ENCODE measurements at places on chromosomes 16 and 17.

- DNase-seq, result no peak
Measured at GRCh38 chr17:42132941-42133340, 10.3 kb downstream of the HSPB9 start.

DNA sequence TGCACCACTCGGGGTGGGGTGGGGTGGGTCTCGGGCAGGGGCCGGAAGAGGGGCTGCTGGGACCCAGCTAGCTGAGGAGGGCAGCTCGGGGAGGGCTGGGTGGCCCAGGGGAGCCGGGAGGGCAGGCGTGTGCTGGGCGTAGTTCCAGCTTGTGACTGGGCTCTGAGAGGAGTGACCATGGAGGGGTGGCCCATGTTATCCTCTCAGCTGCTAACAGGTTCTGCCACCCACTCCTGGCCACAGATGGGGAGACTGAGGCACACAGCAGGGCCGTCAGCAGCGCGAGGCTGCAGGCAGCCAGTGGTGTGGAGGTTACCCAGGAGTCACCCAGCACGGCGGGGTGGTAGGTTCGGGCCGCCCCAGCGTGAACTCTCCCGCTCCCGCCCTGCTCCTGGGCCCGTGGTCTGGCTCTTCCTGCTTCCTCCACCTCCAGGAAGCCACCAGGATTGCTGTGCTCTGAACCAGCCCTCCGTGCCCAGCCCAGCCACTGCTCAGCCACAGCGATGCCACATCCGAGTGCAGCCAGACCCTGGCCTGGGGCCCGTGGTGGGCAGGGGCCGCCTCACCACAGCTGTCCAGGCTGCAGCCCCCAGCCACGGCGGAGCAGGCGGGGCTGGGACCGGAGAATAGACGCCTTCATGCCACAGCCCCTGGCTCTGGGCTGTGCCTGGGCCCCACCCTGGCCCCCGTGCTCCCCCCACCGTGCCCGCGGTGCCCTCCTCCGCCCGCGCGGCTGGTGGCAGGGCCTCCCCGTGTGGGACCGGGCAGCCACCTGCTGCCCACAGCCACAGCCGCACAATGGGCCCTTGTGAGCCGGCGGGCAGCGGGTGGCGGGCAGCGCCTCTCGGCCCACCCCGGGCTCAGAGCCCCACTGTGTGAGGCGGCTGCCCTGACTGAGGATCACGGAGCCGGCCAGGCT lies 26.3 kb upstream of the SSTR5 start:
- DNase-seq, result no peak

GRCh38 chr17:72113751-72114150 lies 7.1 kb upstream of the SOX9 start:
- DNase-seq, result no peak

DNA sequence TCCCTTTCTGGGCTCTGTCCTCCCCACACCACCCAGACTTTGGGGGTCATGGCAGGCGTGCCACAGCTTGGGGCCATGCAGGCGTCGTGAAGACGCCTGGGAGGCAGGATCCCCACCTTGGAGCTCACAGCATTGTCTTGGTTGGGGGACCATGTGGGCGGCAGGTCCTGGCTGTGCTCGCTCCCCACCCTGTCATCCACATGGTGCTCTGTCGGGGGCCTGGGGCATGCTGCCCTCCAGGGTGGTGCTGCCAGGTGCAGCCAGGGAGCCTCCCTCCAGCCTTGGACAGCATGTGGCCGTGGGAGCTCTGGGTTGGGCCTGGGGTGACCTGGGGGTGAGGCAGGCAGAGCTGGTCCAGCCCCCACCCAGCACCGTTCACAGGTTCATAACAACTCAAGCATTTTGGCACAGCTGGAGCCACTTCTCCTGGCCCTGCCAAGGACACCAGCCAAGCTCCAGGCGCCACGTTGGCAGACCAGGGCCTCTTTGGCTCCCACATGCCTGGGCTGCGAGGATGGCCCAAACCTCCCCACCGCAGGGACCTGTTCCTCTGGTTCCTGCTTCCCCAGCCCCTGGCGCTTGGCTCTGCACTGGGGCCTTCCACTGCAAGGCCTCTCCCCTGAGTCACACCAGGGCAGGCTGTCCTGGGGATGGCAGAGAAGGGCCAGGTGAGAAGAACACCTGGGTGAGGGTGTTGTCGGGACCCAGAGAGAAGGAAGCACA lies 15.1 kb upstream of the ATP6V0C start:
- DNase-seq, result no peak

DNA sequence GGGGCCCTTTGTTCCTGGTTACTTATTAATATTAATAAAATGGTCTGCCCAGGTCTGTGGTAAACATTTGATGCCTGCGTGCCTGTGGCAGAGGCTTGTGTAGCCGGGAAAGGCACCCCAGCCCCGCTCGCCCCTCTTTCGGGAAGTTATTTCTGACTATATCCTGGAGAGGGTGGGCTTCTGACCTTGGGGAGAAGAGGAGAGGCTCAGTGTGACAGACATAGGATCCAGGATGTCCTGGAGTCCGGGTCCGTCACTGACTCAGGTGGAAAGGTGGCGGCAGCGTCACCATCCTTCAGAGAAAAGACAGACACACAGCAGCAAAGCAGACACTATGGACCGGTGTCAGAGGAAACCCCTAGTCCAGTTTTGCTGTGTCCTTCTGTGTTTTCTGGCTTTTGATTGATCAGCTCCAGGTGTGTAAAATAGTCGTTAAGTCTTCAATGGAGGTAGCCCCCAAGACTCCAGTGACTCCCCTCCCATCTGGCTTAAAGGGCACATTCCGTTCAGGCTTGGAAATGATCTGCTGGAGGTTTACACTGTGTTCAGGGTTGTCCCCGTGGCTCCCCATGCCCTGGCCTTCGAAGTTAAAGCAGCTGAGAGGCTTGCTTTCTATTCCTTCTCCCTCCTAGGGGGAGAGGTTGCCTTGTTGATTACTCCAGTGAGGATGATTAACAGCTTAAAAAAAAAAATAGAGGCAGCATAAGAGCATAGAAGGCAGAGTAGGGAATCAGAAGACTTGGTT lies 81.6 kb downstream of the CCDC182 start:
- DNase-seq, result no peak

DNA sequence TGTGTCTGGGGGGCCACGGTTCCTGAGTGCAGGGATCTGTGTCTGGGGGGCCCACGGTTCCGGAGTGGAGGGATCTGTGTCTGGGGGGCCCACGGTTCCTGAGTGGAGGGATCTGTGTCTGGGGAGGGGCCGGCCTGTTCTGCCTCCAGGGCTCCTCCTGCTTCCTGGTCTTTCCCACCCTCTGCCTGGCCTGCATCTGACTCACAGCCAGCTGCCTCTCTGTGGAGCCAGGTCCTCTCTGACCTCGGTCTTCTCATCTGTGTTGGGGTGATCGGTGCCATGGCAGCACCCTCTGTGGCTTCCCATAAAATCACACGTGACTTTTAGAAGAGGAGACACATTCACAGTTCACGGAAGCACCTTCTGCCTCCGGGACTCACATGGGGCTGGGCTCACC lies 50.3 kb downstream of the ZFPM1 start:
- no peak for DNase-seq

DNA sequence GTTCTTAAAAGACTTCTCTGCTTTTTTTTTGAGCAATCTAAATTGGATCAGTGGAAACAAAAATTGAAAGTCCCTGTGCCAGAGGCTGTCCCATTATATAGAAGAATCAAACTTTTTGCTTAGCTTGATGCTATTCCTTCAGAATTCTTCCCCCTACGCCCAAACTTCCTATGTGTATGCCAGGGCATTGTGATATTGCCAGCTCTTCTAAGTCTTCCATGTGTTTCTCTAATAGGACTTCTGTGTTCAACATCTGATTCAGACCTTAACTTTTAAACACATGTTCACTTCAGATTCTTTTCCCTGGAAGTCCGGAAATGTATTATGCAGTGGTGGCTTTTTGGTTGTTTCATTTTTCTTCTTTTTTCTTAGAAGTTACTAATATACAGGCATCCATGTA lies 18.7 kb downstream of the PTRH2 start:
- DNase-seq, result no peak

DNA sequence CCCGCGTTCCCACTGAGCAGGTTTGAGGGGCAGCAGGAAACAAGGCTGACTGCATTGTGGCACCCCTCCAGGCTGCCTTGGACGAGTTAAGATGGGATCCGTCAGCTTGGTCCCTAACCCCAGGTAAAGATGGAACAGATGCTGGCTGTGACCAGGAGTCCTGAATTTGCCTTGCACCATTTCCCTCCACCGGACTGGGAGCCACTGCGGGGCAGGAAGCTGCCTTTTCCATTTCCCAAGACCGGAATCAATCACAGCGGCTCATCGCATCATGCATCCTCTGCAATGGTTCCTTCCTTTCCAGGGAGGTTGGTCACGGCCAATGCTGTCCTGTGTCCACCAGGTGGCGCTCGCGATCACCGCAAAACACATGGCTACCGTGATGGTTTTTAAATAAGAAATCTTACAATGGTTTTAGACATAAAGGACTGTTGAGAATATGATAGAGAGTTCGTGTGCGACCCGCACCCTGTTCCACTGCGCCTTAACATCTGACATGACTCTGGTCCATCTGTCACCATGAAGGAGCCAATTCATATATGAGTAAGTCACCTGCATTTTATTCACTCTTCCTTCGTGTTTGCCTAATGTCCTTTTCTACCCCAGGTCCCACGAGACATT lies 6.8 kb upstream of the MEAK7 start:
- DNase-seq, result no peak

GRCh38 chr17:65008882-65009281 lies 47.7 kb downstream of the GNA13 start:
- no peak for DNase-seq

DNA sequence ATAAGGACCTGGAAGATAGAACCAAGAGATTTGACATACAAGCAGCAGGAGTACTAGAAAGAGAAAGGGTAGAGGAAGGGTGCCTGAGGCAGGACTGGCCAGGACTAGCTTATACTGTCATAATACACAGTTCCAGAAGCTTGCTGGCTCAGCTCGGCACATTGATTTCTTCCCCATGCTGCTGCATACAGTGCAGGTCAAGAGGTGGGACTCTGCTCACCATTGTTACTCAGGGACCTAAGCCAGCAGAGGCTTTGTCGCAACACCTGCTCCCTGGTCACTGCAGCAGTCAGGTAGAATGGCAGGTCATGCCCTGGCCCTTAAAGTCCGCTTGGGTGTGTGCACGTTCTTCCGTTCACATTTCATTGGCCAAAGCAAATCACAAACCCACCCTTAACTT lies 32.8 kb downstream of the LDHD start:
- no peak for DNase-seq

DNA sequence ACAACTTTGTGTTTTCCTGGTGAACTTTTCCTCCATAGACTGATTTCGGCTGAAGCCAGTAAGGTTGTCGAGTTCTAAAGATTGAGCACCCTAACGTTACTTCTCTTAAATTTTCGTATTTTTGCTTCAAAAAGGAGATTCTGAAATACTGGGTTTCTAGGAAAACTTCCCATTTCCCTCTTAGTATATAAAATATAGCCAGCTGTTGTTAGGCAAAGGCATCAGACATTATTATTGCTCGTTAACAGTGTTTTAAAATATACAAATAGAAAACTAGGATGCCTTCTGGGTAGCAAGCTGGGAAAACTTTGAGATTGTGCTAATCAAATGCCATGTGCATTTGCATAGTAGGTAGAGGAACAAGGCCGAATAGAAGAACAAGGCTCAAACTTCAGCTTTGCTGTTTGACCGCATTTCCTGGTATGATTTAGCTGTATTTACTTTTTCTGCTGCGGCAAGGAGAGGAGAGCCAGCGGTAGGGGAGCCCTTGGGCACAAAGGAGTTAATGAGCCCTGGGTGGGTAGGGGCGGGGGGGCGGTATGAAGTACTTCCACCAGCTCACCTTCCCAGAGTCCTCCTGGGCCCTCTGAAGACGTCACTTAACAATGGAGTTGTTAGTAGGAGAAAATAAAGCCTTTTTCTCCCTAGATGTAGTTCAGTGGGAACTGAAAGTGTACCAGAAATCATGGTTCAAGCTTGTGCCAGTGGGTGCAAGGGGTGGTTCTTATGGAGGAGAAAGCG lies 151.9 kb downstream of the MSI2 start:
- DNase-seq, result peak; percentile 63

DNA sequence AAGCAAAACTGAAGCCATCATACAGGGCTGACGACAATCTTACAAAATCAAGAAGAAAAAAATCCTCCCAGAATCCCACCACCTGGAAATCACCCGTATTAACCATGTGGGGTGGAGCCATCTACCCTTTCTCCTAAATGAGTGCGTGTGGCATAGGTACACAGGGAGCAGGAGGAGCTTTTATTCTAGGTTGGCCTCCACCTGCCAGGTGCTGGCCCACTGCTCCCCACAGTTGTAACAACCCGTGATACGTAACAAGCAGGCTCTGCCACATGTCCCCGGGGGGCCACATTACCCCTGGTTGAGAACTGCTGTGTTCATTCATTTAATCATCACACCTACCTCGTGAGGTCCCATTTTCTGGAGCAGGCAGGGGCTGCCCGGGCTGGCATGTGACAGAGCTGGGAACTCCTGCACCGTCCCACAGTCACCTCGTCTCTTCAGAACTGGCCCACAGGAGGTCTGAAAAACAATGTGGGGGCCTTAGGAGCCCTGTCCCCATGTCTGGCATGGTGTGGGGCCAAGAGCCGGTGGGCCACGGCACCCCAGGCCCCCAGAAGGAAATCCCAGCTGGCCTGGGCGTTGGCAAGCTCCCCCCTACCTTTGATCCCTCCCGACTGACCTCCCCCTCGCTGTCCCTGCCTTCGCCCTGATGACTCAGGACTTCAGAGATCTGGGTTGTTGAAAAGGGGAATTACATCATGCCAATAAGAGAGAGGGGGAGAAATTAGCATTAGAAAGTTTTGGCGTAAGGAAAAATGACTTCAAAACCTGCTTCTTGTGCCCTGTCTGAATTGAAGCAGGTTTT lies 12.9 kb downstream of the CMIP start:
- no peak for DNase-seq

- no peak for DNase-seq
Measured at GRCh38 chr16:50836121-50836621, 94.3 kb downstream of the CYLD start.

- no peak for DNase-seq
Measured at GRCh38 chr17:40328386-40328766, 19.4 kb downstream of the RARA start.

DNA sequence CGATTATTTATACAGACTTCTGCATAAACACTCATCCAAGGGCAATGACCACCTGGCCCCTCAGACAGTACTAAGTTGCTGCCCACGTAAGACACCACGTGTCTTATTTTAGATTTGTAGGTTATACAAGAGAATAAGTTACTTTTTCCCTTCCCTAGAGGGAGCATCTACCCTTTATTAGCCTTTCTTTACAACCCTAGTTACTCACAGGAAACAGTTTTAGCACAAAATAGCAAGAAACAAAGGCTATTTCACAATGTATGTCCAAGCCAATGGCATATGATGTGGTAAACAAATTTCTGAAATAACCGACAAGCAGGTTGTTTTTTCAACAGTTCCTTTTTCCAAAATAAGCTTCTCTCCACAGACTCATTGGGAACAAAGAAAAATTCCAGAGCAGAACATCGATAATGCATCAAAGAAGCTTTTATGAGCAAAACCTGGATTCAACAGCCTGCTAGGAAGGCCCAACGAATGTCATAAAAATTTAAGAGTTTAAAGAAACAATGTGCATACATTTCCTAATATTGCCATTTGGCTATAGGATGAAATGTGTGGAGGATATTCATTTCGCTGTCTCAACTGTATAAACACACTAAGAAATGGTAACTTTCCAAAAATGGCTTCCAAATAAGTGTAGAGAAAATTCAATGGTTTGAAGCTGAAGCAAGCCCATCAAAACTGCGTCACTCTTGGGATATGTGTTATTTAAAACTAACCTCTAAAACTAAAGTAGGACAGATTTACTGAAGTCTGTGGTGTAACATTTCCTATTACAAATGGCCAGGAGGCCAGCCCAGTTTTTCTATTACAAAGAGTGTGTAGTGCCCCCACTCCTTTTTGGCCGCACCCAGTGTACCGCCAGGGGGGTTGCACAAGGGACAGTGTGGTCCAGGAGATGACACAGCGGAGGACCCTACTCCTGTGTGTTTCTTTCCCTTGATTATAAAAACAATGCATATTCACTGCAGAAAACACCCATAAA lies 50.4 kb upstream of the ERN1 start:
- no peak for DNase-seq

Measured in NCI-H1048 (cell line).